ENCODE measurements at places on chromosomes 7 and 10.

- DNase-seq: no peak
Observed at GRCh38 chr10:122863216-122864193, 15.9 kb downstream of the FAM24B start.

- DNase-seq: peak; percentile 45
Observed at GRCh38 chr10:117429643-117430265, 54.5 kb upstream of the PDZD8 start.

- DNase-seq: no peak
Observed at GRCh38 chr10:71075086-71075758, 137.1 kb upstream of the UNC5B start.

GRCh38 chr7:73521636-73522104 lies 423 bp downstream of the BAZ1B start:
- DNase-seq: peak; percentile 74

DNA sequence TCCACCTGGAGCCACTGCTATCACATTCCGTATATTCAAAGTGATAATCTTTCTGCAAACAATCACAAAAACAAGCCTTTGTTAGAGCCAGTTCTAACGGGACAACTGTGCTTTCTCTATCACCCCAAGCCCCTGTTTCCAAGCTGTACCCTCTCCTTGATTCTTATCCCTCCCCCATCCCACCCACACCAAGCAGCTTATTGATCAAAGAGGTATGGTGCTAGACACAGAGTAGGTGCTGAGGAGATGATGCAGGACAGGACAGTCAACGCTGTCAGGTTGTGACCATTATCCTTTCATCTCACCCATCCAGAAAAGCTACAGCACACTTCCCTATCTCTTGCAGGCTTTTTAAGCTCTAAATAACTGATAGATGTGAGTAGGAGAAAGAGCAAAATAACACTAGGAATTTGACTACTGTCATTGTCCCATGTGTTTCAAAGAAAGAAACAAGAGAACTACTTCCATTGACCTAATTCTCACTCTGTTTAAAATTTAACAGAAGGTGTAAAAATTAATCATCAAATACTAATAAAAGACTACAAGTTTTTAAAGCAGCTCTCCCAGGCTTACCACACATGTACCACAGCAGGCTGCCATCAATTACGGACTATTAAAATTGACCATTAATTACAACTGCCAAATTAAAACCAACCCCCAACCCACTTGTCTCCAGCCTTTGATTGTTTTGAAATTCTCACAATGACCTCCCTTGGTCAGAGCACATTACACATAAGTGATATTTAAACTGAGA lies 94.3 kb downstream of the ELAPOR2 start:
- DNase-seq: no peak

GRCh38 chr10:11511321-11511720 lies 100.1 kb downstream of the USP6NL start:
- no peak for DNase-seq

GRCh38 chr7:151550656-151551286 lies 31.1 kb upstream of the RHEB start:
- peak; percentile 49 for DNase-seq

DNA sequence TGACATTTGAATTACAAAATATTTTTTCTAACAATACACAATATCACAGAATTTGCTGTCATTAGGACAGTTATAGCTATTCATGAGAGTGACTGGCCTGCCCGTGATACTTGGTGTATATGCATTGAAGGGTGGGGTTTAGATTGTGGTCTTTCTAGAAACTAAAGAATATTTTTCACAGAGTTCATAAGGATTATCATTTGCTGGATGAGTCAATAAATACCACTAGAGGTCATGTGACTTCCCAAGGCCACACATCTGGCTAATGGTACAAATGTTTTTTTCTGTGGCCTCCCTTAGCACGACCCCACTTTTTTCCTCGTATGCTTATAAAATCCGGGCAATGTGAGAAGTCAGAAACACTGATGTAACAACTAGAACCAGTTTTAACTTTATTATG lies 5.2 kb downstream of the OPTN start:
- peak; percentile 36 for DNase-seq

DNA sequence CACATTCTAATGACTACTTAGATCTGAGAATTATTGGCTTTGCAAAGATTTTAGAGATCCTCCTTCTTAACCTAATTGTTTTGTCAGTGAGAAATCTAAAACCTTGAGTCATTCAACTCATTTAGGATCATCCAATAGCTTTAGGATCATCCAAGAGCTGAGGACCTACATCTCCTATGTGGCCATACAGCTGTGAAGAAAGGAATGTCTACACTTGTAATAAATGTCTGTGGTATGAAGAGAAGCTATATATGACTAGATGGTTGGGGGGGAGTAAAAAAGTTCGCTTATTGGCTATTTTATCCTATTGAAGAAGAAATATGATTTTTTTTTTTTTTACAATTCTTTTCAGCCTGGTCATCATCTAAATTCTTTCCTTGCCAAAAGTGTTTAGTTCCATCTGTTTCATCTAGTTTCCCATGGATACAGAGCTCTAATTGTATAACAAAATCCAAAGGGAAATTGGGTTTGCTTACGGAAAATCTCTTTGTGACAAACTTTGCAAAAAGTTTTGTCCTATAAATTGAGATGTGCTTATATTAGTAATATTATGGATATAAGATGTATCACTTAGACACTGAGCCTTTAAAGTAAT lies 196.7 kb downstream of the PRKG1 start:
- peak; percentile 24 for DNase-seq

DNA sequence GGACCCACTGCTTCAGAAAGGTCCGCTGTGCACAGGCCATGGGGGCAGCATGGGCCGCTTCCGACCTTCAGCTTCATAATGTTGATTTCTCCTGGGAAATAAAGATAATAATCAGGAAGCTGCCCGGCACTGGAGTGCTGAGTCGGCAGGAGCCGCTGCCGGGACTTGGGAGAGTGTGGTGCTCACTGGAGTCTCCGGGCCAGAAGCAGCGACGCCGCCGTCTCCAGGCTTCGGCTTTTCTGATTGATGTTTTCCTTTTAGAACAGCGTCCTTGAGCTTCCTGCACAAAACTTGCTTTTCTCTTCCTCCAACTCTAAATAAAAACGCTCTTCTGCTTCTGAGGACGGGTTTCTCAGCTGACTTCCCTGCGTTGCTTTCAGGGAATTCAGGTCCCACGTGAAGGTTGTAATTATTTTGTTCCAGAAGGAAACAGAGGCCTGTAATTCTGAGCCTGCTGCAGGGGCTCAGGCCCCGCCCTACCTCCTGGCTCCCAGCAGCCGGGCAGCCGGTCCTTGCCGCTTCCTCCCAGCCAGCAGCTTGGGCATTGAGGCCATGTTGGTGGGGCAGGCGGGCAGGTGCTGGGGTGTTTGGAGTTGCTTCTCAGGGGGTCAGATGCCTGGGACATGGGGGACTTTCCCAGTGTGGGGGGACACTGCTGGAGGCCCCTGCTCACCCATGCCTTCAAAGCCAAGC lies 14.7 kb downstream of the PWWP2B start:
- peak; percentile 63 for DNase-seq

DNA sequence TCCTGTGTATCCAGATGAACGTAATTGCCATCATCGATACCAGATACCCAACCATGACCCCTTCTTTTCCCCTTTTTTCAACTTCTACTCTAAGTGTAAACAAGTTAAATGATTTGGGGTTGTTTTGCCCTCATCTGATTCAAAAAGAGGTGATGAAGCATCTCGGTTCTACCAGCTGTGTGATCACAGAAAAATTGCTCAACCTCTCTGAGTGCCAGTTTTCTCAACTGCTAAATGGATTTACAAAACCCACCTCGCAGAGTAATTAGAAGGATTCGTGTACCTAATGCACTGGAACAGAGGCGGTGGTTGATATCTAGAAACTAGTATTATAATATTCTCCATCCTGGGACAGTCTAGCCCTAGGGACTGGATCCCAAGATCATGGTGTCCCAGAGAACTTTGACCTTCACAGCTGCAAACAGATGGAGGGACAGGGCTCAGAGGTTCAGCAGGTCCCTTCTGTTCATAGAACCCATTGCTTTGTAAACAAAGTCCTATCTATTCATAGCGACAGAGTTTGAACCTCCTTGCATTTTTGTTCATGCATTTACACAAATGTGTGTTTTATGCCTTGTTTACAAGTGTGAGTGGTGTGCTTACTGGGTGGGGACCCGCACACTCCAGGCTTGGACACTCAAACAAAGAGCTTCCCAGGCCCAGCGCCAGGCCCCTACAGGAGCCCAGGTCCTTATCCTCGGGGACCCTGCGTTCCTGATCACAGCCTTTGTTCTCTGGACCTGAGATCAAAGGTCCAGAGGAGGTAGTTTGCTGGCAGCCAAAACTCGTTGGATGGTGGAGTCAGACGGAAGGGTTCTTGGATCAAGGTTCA lies 46.4 kb downstream of the CALML3 start:
- DNase-seq: no peak

- peak; percentile 89 for DNase-seq
Observed at GRCh38 chr7:41579961-41580935, 122.6 kb downstream of the INHBA start.

GRCh38 chr7:138695106-138695505 lies 6.1 kb downstream of the SVOPL start:
- DNase-seq: no peak

- no peak for DNase-seq
Observed at GRCh38 chr7:12814107-12814506, 126.7 kb downstream of the ARL4A start.

- DNase-seq: no peak
Observed at GRCh38 chr10:26408858-26409494, 29.2 kb upstream of the APBB1IP start.

GRCh38 chr10:51082857-51083256 lies 8.6 kb downstream of the PRKG1 start:
- no peak for DNase-seq

DNA sequence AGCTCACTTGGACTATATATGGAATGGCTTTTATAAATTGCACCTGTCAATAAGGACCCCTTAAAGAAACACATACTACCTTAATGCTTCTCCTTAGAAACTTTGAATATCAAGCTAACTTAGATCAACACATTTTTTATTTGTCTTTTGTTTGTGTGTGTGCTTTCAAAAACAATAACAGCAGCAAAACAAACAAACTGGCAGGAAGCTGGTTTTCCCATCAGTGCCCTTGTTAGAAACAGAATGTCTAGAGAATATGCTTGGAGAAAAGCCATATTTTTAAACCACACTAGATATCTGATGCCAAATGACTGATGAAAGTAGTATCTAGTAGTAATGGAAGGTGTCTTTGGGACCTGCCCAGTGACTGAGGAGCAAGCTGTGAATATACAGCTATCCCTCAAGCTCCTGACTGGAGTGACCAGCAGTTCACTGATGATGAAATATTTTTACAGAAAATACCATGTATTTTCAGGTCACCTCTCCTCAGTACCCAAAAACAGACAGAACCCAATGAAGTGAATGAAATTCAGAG lies 1.0 kb downstream of the PDE1C start:
- DNase-seq: no peak

- DNase-seq: peak; percentile 65
Observed at GRCh38 chr10:69748621-69749020, 53.1 kb upstream of the COL13A1 start.

DNA sequence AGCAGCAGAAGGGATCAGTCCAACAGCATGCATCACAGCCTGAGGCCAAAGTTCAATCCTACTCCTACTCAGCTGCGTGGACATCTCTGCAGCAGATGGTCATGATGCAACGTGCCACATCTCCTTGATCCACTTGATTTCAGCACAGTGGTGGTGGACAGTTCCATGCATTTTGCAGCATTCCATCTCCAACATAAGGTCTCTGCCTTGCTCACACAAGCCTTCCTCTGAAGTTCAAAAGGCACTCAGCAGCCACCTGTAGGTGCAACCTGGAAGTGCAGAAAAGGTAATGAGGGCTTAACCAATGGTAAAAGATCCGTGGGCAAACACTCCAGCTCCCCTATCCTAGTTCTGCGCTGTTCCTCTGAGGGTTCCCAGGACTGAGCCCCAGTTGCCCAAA lies 57.5 kb upstream of the CHCHD3 start:
- peak; percentile 43 for DNase-seq

GRCh38 chr7:27166531-27167505 lies 1.5 kb upstream of the HOXA9 start:
- DNase-seq: peak; percentile 73

- peak; percentile 84 for DNase-seq
Observed at GRCh38 chr10:98536551-98536950, 89.8 kb upstream of the HPS1 start.

DNA sequence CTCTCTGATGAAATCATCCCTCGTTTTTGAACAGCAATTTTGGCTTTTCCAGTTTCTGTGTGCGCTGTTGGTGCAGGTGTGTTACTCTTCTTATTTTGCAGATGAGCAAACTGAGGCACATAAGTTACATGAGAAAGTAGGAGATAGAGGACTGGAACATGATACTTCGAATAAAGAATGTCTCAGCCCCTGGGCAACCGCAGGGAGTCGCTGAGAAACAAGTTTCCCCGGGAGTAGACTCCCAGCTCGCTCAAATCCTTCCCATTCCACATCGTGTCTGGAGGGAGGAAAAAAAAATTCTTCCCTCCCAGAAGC lies 18.0 kb downstream of the MXI1 start:
- no peak for DNase-seq

GRCh38 chr10:110423650-110424049 lies 74.1 kb upstream of the DUSP5 start:
- DNase-seq: no peak

DNA sequence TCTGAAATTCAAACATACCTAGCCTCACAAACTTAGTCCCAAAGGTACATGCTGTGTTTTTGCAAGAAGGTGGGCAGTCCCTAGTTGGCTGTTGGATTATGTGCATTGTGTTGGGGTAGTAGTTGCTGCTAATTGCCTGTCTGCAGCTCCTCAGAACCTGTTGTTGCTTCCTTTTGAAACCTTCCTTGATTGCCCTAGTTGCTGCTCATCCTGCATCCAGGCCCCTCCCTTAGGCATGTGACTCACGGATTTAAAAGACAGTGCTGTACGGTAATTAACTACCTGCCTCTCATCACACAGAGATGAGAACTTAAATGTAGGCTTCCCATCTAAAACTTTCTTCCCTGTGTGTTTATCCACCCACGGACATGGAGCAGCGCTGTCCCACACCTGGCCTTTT lies 67.7 kb downstream of the BMPR1A start:
- DNase-seq: no peak

DNA sequence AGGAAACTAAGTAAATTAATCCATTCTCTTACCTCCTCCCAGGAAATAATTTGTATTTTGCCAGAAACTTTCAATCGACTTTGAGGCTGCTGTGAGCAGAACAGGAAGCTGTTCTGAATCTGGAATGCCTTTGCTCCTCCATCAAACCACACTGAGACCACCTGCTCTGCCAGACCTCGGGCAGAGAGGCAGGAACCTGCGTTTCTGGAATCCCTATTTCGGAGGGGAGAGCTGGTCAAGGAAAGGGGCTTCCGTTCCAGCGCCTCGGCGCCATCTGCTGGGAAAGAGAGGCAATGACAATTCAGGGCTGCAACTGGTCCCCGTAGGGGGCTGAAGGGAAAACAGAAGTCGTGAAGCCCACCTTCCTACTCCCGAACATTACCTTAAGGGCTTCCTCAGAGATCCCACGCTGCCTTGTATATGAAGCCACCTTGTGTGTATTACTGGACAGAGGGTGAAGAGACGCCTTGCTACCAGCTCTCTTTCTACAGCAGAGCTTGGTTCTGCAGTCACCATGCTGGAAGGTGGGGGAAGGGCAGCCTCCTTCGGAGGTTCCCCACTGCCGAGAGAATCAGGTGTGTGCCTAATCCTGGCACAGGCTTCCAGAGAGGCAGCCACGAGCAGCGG lies 31.2 kb downstream of the ZNF467 start:
- DNase-seq: peak; percentile 69

GRCh38 chr10:112792487-112793201 lies 157.4 kb upstream of the TCF7L2 start:
- DNase-seq: peak; percentile 91

GRCh38 chr10:117621795-117622420 lies 79.4 kb downstream of the EMX2 start:
- no peak for DNase-seq

- no peak for DNase-seq
Observed at GRCh38 chr10:85618841-85619240, 747.8 kb downstream of the GRID1 start.
